ENCODE measurements at places on chromosomes 3 and 15. TPM values are rescaled to one million over a fixed set of nuclear protein-coding genes. Genes with fewer than 3 reads are reported as not detected.

GRCh38 chr3:128144512-128145187 is 8.6 kb upstream of the EEFSEC start:
- DNase-seq, result no peak

DNA sequence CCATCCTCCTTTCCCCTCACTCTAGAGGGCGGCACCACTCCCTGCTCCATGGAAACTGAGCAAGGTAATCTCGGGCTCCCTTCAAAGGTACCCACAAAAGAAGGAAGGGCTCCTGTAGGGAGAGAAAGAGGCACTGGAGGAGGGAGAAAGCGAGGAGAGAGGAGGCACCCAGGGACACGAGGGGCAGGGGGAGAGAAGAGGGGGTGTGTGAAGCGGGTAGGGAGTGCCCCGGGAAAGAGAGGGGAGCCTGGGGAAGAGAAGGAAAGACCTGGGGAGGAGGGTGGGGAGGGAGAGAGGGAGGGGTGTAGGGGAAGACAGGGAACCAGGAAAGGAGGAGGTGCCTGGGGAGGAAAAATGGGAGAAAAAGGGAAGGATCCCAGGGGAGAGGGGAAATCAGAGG is 523 bp downstream of the VILL start:
- no peak for DNase-seq

DNA sequence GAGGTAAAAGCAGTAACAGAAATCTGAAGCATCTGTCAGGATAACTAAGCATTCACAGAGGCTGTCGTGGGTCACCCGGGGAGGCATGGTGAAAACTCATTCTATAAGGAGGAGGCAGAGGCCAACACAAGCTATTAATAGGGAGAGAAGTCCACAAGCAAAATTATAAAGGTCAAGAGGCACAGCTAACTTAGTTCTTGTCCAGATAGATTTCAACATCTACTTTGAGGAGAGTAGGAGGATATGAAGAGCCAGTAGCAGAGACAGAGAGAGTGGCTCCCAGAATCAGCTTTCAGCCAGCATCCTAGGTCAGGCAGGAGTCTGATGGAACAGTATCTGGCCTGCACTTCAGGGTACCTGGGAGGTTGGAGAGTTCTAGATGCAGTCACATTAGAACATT is 95.3 kb downstream of the STAC start:
- DNase-seq, result no peak

- no peak for DNase-seq
Observed at GRCh38 chr3:120286465-120286864, 1.4 kb upstream of the GPR156 start.

DNA sequence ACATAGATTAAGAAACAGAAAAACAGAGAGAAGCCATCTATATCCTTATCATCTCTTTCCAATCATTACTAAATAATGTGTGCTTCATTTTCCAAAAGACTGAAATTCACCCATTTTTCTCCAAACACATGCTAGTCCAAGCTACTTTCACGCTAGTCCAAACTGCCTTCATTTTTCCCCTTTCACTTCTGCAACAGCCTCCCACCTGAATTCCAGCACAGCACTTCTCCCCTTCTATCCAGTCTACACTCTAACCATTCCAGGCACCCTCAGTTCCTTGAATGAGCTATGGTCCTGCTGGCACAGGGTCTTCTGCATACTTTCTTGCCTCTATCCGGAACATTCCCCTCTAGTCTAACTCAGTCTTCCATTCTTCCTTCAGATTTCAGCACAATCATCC is 112.0 kb downstream of the THRB start:
- DNase-seq, result no peak

The CPN2 gene
- not detected for polyA plus RNA-seq

DNA sequence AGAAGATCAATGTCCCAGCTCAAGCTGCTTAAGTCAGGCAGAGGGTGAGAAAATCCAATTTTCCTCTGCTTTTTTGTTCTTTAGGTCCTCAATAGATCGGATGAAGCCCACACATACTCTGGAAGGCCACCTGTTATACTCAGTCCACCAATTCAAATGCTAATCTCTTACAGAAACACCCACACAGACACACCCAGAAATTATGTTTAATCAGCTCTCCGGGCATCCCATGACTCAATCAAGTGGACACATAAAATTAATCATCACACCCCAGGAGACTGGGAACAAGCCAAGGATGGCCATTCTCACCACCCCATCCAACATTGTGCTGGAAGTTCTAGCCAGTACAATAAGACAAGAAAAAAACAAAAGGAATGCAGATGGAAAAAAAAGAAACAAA is 67.8 kb upstream of the SLC24A5 start:
- no peak for DNase-seq

DNA sequence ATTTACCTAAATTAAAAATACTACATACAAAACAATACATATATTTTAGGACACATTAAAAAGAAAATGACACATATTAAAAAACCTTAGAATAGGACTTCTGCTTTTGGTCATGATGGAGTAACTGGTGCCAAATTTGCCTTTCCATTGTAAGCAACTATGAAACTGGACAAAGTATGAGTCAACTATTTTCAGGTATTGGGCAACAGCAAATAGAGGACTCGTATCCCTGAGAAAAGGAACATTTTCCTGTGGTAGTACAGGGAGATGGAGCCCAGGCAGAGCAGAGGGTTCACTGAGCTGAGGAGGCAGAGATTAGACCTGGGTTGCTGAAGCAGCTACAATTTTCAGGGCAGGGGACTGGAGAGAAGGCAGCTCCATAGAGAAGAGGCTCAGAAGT is 14.7 kb downstream of the CCR1 start:
- no peak for DNase-seq

DNA sequence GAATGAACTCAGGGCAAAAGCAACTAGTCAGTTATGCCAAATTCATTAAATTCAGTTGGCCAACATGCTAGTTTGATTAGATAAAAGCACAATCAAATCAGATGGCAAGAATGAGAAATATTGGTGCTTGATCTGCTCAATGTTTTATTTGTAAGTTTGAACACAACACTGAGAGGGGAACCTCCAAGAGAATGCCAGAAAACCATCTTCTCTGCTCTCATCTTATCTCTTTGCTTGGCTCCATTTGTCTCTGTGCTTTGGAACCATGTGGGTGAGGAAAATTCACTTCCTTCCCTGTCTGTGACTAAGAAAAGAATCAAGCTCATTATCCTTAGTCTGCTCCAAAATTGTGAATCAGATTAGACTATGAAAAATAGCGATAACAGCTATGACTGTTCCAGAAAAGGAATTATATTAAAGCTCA is 43.6 kb upstream of the DCBLD2 start:
- DNase-seq, result no peak

The LEKR1 gene
- 1.3 TPM for polyA plus RNA-seq

GRCh38 chr3:63639806-63640205 is 12.7 kb upstream of the SNTN start:
- DNase-seq, result no peak

DNA sequence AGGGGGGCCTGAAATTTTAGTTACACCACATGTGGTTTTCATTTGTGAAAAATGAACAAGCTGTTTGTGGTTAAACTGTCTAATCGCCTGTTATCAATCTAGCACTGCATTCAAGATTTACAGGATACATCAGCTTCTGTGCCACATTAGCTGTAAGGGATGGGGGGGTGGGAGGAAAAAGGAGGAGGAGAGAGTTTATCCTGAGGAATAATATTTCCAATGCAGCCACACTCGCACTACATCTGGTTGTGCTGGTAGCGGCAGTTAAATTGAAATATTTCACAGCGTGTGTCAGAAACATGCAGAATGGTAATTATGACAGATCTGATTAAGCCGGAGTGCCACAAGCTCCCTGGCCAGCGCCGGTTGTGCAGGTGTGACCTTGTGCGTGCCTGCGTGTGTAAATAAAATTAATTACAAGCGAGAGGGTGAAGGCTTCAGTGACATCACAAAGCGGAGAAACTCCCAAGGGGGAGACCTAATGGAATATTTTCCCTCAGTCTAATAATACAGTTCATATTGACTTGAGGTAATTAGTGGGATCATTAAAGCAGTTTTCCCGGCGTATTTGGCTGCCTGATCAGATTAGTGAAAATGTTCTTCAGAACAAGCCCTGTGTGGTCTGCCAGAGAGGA is 55.5 kb downstream of the SATB1 start:
- no peak for DNase-seq

- DNase-seq, result no peak
Observed at GRCh38 chr3:170867143-170867937, 2.7 kb downstream of the RPL22L1 start.

GRCh38 chr3:94082391-94082937 is 19.6 kb downstream of the NSUN3 start:
- DNase-seq, result no peak
